ENCODE measurements at places on chromosomes 12 and 14.

DNA sequence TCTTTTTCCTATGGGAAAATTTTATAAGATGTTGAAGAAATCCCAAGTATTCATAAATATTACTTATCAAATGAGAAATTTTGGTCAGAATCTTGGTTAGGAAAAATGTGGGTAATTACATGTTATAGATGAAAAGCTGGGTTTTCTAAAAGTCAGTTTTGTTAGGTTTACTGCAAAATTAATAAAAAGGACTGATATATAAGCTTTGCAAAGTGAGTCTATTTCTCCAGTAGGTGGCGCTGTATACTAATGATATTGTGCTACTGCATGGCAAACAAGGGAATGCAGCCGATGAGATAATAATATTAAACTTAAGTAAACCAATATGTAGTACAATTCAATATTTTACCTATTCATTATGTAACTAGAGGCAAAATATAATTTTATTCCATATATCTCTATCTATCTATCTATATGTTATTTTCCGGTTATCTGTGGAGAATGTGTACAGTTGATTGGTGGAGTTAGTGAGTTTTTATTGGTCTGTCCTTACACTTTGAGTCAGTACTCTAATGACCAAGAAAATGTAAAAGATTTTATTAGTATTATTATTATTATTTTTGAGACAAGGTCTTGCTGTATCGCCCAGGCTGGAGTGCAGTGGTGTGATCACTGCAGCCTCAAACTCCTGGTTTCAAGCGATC is 32.9 kb downstream of the MIPOL1 start:
- peak; percentile 29 for DNase-seq

- no peak for DNase-seq
Measured at GRCh38 chr12:93122569-93123091, 193.5 kb upstream of the EEA1 start.

DNA sequence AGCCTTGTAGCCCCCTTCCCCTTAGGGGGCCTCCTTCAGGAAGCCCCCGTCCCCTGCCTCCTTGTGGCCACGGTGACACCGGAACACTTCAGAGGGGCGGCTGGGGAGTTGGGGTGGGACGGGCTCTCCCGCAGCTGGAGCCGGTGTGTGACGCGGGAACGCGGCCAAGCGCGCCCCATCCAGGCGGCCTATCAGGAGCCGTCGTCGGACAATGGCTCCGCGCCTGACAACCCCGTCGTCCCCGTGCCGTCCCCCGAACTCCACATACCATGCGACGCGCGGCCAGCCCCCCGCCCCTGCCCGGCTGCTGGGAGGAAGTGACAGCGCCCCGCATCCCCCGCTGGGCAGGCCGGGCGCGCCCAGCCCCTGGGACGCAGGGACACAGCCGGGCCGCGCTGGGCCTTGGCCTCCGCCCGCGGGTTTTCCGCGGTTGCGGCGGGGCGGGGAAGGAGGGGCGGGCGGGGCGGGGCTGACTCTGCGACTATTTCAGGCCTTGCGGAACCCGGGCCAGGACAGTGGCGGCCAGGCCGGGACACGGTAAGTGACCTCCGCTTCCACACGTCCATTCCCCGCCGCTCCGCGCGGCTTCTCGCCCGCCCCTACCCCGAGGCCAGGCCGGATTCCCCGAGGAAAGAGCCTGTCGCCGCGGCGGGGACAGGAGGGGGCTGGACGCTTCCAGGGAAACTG is at the start of gene TNFAIP2:
TNFAIP2 (plus strand) TSS at position 515 of the 687 bp plus-strand sequence. CDS start 2,997 bp downstream, outside the sequence.
- no peak for DNase-seq

- DNase-seq, result no peak
Measured at GRCh38 chr14:104600141-104600643, 4.4 kb downstream of the TMEM179 start.

DNA sequence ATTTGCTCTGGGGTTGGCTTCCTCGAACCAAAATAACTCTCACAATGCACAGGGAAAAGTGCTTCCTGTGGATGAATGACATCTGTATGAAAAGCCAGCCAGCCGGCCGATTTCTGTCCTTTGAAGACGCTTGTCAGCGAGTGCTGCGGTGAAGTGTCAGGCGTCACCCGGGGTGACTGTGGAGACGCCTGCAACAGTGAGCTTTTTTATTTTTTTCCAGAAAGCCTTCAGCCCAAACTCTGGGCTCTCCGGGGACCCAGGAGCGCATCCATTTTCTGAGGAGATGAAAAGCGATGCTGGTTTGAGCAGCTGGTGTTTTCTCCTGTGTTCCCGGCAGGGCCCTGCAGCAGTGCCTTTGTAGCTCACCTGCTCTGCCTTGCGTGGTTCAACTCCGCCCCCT is 147.9 kb upstream of the MYL2 start:
- DNase-seq, result no peak

GRCh38 chr14:29035134-29035533 is 268.5 kb downstream of the FOXG1 start:
- no peak for DNase-seq

GRCh38 chr12:52139579-52140062 is 52.2 kb downstream of the KRT80 start:
- no peak for DNase-seq

Measured in fibroblast of skin of left biceps (primary cell).